ENCODE measurements at places on chromosomes 7 and 10.

DNA sequence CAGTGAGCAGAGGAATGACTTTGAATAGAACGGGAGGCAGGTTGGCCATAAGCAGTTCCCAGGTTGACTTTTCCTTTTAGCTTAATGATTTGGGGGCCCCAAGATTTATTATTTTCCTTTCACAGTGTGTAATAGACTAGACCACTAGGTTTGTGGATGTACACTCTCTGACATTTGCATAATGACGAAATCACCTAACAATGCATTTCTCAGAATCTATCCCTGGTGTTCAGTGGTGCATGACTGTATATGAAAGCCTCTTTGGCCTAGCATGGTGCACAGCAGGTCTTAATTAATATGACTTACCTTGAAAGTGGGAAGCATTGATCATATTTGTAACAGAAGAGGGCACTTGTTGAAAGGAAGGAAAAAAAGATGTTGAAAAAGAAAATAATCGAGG, 761.9 kb downstream of the TYW1 start:
- no peak for DNase-seq

- no peak for DNase-seq
Observed at GRCh38 chr7:4884164-4884563, 648 bp upstream of the RADIL start.

DNA sequence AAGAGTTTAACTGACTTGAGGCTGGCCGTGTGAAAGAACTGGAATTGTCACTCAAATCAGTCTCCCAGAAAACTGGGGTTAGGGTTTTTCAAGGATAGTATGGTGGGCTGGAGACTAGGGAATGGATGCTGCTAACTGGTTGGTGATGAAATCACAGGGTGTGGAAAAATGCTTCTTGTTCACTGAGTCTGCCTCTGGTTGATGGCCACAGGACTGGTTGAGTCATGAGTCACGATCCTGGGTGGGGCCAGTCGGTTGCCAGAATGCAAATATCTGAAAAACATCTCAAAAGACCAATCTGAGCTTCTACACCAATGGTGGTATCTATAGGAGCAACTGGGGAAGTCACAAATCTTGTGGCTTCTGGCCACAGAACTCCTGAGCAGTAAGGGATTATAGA, 16.3 kb upstream of the BAMBI start:
- DNase-seq: no peak

DNA sequence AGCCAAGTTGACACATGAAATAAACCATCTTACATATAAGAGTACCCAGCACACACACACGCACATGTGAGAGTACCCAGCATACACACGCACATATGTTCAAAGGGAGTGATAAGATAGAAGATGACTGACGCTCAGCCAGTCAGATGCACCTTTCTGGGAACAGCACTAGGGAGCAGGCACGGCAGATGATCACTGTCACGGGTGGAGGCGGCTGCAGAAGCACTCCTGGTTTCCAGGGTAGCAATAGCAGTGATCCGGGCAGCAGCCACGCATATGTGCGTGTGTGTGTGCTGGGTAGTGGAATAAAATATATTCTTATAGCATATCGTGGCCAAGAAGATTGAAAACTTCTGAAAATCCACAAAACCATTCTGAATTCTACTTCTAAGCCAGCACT, 85.8 kb upstream of the NAMPT start:
- DNase-seq: no peak

DNA sequence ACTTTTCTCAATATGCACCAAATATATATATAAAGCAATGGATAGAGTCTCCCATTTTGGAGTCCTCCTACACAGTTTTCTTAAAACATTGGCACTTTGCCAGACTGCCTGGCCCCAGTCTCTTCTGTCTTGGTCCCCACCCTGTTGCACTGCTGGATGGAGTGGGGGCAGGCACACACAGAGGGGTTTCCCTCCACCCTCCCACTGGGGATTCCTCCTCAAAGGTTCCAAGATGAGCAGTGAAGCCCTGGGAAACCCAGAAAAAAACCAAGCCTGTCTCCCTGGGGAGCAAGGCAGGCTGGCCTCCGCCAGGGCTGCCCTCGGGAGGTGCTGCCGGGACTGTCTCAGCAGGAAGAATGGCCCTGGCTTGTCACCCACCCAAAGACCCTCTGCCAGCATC, 68.0 kb downstream of the SH3PXD2A start:
- no peak for DNase-seq

DNA sequence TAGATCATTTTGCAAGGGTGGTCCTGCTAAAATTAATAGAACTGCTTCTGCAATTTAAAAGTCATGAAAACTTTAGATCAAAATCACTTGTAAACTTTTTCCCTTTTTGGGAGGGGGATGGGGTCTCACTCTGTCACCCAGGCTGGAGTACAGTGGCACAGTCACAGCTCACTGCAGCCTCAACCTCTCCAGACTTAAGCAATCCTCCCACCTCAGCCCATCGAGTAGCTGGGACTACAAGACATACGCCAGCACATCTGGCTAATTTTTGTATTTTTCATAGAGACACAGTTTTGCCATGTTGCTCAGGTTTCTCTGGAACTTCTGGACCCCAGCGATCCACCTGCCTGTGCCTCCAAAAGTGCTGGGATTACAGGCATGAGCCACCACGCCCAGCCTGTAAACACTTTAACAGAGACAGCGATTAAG, 79.7 kb downstream of the LRRC17 start:
- DNase-seq: no peak

- DNase-seq: no peak
Observed at GRCh38 chr7:81207801-81208200, 288.9 kb upstream of the SEMA3C start.

- DNase-seq: no peak
Observed at GRCh38 chr10:98301664-98302319, 33.8 kb upstream of the LOXL4 start.

- DNase-seq: no peak
Observed at GRCh38 chr7:22653951-22654350, 73.0 kb upstream of the IL6 start.

DNA sequence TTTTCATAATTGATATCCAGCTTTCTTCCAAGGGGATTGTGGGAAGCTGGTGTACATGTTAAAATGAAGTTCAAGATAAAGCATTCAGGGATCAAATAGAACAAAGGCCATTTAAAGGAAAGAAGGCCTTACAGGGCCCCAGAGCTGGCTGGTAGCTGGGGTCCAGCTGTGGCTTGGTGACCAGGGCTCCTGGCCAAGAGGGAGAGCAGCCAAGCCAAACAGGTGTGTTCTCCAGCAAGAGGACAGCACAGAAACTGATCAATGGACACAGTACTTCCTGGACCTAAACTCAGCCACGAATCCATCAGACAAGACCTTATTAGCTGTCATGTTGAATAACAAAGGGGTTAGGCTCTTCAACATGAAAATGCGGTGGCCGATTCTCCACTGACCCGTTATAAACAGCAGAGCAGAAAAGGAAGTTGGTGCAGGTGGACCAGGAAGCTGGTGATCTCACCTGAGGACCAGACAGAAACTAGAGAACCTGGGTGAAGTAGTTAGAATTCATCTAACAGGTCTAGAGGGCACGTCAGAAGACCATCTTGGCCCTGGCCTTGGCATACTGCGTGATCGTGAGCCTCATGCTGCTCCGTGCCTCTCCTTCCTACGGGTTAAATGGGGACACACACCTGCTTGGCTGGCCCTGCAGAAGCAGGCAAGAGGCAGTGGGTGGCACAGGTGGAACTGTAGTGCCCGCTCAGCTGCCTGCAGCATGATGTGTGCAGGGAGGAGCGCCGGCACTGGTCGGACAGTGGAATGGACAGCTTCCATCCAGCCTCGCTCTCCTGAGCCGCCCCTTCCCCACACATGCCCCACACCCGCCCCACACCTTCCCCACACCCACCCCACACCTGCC, 53.8 kb downstream of the PARP12 start:
- no peak for DNase-seq

DNA sequence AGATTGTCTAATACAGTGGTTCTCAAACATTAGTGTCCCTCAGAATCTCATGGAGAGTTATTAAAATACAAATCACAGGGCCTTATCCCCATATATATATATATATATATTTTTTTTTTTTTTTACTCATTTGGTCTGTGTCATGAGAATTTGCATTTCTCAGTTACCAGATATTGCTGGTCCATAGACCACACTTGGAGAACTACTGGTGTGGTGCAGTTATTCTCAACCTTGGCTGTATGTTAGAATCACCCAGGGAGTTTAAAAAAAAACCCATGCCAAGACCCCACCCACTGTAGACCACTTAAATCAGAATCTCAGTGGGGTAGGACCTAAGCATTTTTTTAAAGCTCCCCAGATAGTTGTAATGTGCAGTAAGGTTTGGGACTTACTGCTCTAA, 179.9 kb downstream of the AUTS2 start:
- DNase-seq: no peak

GRCh38 chr7:132592936-132593335, 16.7 kb upstream of the PLXNA4 start:
- DNase-seq: no peak

DNA sequence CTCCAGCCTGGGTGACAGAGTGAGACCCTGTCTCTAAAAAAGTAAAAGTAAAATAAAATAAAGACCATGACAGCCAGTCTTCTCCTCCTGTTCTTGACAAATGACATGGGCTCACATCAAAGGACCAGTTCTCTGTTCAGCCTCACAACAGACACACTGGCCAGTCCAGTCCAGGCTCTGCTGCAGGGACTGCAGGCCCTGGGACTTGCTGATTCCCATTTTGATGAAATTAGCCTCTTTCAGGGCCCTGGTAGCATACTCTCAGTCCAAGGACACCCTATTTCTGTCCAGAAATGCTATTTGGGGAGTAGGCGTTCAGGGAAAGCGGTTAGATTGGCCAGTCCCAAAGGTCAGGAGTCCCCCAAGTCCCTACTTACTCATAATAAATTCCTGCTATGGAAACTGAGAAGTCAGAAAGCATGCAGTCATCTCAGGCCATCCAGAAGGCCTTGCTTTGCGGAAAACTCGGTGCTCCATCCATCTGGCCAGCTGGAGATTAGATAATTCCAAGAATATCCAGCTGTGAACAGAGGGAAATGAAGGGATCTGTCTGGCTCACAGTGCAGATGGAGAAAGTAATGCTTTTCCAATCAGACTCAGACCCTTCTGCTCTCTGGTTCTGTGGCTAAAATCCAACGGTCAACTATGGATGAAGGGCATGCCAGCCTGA, 74.4 kb downstream of the RAB11FIP2 start:
- no peak for DNase-seq

- DNase-seq: no peak
Observed at GRCh38 chr10:107141524-107142061, 22.9 kb downstream of the SORCS1 start.

GRCh38 chr10:23918839-23919238, 290.1 kb upstream of the KIAA1217 start:
- no peak for DNase-seq

- DNase-seq: no peak
Observed at GRCh38 chr7:610141-610530, 90.5 kb upstream of the PDGFA start.

- DNase-seq: no peak
Observed at GRCh38 chr7:140542228-140542603, 62.9 kb upstream of the MKRN1 start.

- no peak for DNase-seq
Observed at GRCh38 chr10:8056378-8056777, 1.9 kb downstream of the GATA3 start.

DNA sequence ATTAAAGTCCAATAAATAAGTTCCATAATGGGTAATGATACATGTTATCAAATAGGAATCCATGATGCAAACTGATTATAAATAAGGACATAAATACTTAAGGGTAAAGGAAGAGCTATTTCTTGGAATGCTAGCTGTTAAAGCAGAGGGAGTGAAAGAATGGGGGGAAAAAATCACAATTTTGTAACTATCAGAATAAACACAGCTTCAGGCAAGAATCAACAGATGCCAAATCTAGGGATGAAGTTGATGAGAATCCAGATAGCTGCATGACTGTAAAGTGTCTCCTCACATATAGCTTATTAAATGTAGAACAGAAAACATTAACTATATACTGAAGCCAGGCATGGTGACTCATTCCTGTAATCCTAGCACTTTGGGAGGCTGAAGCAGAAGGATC, 4.9 kb downstream of the IPMK start:
- DNase-seq: no peak

DNA sequence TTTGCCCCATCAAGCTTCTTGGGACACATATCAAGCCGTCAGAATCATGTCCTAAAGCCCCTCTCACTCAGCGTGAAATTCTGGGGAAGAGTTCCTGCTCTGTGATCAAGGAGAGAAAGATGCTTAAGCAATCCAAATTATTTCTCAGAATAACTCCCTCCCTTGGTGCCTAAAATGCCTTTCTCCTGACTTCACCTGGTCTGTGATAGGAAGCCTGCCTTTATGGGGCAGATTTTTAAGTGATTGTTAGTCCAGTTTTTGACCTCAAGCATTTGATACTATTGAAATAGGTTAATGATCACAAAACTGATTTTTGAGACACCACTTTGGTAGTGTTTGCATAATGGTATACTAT, 76.4 kb upstream of the MAGI2 start:
- no peak for DNase-seq

DNA sequence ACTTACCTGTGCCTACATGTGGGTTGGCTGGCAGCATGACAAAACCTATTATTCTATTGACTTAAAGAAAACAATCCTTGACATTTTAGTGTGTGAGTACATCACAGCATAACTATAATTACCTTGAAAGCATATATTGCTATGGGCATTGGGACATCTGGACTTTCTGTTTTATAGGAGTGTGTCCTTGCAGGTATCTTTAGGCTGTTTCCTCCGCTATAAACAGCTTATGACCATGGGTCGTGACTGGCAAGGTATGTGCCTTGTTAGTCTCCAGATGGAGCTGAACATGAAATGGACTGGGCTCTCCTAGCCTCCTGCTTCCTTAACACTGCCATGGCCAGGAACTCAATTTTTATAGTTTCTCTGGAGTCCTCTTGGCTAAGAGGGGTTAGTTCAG, 317.4 kb upstream of the COBL start:
- DNase-seq: no peak

DNA sequence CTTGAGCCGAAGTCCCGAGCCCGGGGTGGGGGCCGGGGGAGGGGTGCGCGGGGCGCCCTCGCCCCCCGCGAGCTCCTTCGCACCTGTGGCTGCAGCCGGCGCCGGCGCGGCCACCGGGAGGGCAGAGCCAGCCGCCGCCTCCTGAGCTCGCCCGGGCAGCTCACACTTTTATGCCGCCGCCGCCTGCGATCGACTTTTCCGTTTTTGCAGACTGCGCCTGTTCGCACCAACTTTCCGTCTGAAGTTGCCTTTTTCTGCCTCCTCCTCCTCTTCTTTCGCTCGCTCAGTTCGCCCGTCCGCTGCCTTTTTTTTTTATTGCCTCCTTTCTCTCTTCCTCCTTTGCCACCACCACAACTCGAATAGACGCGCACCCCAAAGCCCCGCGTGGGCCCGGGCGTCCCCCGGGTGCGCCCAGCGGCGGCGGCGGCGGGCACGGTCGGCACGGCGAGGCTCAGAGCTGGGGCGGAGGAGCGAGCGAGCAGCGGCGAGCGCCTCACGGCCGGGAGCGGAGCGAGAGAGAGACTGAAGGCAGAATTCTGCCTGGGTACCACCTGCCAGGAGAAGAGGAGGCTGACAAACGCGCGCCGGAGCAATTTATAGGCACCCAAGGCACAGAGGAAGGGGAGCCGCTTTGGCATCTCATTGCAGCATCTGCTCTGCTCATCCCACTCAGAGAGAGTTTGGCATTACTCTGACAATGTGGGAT, at the start of gene C1QL3:
C1QL3 (minus strand) TSS at position 569 of the 706 bp plus-strand sequence. CDS start 814 bp downstream, outside the sequence.
- no peak for DNase-seq

- DNase-seq: no peak
Observed at GRCh38 chr7:111164442-111164841, 73.5 kb downstream of the LRRN3 start.

Measured in stimulated activated CD4-positive, alpha-beta T cell treated with anti-CD3 and anti-CD28 coated beads, Interleukin-1b, Interleukin-23, amount 100 ng/mL, for 1 hour (primary cell).